ENCODE measurements at places on chromosomes 7 and 10. TPM values are rescaled to one million over a fixed set of nuclear protein-coding genes. Genes with fewer than 3 reads are reported as not detected.

The GBX1 gene
- not detected for total RNA-seq

The SLC13A1 gene
- not detected for total RNA-seq

The PAPOLB gene
- total RNA-seq = 0.27 TPM

The CUTC gene
- total RNA-seq = 27.1 TPM

The THNSL1 gene
- 3.4 TPM for total RNA-seq

The PRSS2 gene
- 0.27 TPM for total RNA-seq

The SLC39A12 gene
- total RNA-seq = not detected

The SORCS1 gene
- not detected for total RNA-seq

The GSTO2 gene
- total RNA-seq = 0.65 TPM

The NODAL gene
- not detected for total RNA-seq

The PNLIP gene
- total RNA-seq = not detected

The HECTD2 gene
- 12.9 TPM for total RNA-seq

The ATOH7 gene
- total RNA-seq = not detected

The PYROXD2 gene
- total RNA-seq = 3.5 TPM

The PTPRZ1 gene
- total RNA-seq = under 0.01 TPM

The IDI2 gene
- not detected for total RNA-seq

The KDM7A gene
- 9.6 TPM for total RNA-seq

The TUBAL3 gene
- total RNA-seq = 0.57 TPM

The AKR1E2 gene
- 2.0 TPM for total RNA-seq

The HTR5A gene
- not detected for total RNA-seq

The C7orf57 gene
- not detected for total RNA-seq

The MARVELD1 gene
- 40.8 TPM for total RNA-seq

The GLI3 gene
- 7.7 TPM for total RNA-seq

The MYOF gene
- 494 TPM for total RNA-seq

The FZD1 gene
- total RNA-seq = 3.8 TPM

The TPK1 gene
- 18.2 TPM for total RNA-seq

The STAG3 gene
- 3.3 TPM for total RNA-seq

The LBX1 gene
- not detected for total RNA-seq

The CLDN15 gene
- total RNA-seq = 3.3 TPM

The GIMAP8 gene
- total RNA-seq = 75.3 TPM

The PWWP2B gene
- total RNA-seq = 7.7 TPM

The TLX1 gene
- not detected for total RNA-seq

The C10orf62 gene
- not detected for total RNA-seq

The GOLGA7B gene
- total RNA-seq = not detected

The ASIC3 gene
- not detected for total RNA-seq

The LRRD1 gene
- total RNA-seq = 0.07 TPM

The METTL2B gene
- total RNA-seq = 40.7 TPM

The LIPK gene
- total RNA-seq = not detected

The AGAP4 gene
- 11.3 TPM for total RNA-seq

The PDE1C gene
- 0.43 TPM for total RNA-seq

The COL17A1 gene
- 1.7 TPM for total RNA-seq

The FAS gene
- total RNA-seq = 24.3 TPM

The TMUB1 gene
- 21.9 TPM for total RNA-seq

The NXPH1 gene
- not detected for total RNA-seq

The TAS2R3 gene
- total RNA-seq = 1.7 TPM

The DMBT1 gene
- not detected for total RNA-seq

The ARPC1B gene
- total RNA-seq = 353 TPM

The OR2A42 gene
- total RNA-seq = not detected

The RAB19 gene
- not detected for total RNA-seq

The DIP2C gene
- 5.7 TPM for total RNA-seq

The TRIM73 gene
- total RNA-seq = 0.66 TPM

The CHN2 gene
- not detected for total RNA-seq
